Germinal center (tissue), 1 donor: ENCODE measurements at places on chromosomes 6 and 20.
A peak's percentile ranks its signal among the peaks of the same experiment; 100 is the strongest.

- DNase-seq, result no peak
Observed at GRCh38 chr6:149097794-149098193, 219.7 kb upstream of the TAB2 start.

DNA sequence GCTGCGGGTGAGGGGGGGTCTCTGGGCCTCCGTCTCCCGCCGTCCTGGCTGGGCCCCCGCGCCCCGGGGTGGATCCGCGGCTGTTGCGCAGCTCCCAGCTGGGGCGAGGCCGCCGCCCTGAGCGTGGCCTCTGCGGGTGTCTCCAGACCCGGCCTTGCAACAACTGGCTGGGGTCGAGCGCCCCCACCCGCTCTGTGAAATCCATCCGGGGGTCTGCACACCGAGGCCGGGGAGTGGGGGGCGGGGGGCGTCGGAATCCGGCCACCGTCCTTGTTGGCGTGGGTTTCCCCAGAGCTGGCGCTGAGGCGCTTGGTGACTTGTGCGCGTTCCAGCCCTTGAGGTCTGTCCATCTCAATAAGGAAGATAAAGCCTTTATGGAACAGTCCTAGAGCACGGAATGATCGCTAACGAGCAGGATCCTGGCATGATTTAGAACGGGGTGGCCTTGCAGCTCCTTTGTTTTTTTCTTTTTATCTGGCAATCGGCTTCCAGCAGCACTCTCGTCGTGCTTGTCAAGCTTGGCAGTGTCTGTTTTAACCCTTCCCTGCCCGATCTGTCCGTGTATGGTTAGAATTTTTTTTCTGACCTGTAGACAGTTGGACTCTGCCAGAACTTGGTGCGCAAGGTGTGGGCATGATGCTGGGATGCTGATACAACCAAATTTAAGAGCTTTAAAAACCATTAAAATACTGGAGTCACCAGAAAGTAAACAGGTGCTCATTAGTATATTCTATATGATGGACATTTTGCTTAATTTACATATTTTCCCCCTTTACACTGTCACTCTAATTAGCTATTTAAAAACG lies 675 bp downstream of the DSTN start:
- peak; percentile 45 for DNase-seq

DNA sequence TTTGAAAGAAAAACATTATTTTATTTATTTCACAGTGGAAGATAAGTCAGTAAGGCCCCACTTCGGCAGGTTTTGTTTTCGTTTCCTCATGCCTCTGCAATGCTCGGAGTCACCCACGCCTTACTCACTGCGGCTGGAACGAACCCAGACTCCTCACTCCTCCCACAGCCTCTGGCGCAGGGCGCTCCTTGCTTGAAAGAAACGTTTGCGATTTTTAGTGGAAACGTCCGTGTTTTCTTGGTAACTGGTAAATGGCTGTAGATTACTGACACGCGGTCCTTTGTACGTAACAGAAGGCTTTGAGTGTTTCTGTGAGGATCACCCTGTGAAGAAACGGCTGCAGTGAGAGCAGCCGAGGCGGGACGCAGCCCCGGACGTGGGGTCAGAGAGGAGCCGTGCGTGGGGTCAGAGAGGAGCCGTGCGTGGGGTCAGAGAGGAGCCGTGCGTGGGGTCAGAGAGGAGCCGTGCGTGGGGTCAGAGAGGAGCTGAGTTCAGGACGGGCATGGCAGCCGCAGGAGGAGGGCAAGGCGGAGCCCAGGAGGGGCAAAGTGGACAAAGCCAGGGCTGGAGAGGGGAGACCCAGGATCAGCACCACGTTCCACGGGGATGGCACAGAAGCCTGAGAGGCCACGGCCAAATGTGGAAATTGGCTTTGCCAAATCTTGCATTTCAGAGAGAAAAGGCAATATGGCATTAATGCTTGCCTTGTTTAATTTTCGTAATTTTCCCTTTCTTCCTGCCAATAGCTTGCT lies 198.6 kb upstream of the THBS2 start:
- DNase-seq, result no peak

DNA sequence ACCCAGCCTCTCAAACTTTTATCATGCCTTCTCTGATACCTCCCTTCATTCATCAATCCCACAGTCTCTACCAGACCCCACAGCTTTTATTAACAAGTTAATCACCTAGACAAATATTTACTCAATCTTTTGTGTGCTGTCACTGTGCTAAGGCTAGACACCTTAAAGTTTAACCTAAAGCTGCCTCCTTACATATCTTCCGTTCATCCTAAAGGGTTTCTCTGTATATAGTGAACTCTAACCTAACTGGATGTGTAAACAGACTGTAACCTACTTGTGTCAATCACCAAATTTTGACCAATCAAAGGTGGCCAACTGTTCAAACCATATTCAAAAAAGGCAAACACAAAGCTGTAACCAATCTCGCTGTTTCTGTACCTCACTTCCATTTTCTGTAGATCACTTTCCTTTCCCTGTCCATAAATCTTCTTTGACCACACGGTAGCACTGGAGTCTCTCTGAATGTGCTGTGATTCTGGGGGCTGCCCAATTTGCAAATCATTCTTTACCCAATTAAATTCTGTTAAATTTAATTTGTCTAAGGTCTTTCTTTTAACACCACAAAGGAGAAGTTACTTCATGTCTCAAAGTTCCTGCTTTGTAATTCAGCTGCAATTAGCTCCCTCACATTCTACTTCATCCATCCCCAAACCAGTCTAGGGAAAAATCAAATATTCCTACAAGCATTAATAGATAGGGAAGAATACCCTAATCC lies 72.5 kb downstream of the ARHGAP18 start:
- no peak for DNase-seq

DNA sequence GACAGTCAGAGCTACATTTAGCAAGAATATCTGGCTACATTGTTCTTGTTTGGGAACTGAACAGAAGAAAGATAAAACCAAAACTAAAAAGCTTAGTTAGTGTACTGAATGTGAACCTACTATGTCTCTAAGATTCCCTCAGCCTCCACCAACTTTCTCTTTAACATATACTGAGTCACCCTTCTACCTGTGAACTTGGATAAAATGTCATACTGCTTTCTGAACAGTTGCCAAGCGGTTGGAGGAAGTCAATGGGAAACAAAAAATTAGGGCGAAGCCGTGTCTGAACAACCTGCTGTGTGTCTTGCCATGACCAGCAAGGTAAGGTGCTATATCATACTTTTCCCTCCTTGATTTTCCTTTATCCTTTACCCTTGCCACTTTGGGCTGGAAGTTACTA lies 243.5 kb downstream of the BTBD9 start:
- no peak for DNase-seq

DNA sequence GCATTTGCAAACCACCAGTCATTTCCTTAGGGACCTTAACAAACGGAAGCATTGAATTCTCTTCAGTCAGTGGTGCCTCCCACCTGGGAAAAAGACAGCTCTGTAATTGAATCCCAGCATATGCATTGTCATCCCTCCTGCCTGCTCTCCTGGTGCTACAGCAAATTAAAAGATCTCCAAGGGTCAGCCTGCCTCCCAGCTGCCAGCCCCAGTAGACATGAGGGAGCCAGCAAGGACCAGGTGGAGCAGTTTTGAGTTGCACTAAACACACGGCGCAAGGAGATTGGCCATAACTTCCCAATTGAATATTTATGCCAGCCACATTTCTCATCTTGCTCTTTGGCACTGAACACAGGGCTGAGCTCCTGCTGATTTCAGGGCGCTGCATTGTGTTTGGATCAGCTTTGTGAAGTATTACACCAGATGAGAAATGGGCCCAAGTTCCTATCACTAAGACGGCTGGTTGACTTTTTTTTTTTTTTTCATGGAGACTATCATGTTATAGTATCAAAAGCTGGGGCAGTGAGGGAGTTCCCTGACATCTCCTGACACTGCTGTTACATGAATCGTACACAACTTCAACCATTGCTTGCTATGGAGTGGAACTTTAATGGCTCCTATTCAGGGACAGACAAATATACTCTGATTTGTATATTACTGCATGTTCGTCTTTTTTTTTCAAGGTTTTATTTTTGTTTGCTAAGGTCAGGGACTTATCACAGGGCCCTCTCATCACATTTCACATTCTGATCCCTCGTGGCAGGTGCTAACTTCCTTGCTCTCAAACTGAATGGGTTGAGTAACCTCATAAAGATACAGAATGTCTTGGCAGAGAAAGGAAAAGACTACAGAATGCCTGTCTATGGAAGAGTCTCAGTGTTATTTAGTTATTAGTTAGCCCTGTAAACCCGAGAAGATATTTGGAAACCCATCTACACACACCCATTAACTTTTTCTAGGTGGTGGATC lies 191.1 kb downstream of the EYA4 start:
- no peak for DNase-seq

DNA sequence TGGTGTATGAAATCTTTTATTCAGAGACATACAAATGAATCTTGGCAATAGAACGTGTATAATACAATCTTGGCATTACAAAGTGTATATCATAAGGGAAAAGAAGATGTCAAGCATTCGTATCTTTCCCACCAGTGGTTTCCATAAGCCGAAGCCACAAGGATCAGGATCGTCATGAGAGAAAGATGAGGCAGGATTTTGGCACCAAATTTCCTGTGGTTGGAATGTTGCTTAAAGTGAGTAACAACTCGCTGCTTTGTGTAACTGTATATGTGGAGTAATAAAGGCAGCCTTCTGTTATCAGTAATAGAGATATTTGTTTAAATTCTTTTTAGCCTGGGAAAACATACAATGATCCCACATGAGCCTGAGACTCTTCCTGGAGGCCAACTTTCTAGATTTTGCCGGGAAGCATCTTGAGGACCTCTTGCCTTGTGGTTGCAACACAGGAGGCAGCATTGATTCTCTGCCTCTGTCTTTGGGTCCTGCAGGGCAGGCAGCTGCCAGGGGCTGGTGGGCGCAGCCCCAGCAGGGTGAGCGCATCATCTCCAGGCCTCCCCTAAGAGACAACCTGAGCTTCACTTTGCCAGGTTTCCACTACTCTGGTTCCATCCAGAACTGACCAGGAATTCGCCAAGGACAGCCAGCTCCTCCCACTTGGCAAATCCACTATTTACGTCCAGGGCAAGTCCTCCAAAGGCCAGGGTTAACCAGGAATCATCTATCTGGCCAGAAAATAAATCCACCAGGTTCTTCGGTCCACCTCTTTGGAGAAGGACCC lies 230.9 kb upstream of the SULF2 start:
- no peak for DNase-seq

DNA sequence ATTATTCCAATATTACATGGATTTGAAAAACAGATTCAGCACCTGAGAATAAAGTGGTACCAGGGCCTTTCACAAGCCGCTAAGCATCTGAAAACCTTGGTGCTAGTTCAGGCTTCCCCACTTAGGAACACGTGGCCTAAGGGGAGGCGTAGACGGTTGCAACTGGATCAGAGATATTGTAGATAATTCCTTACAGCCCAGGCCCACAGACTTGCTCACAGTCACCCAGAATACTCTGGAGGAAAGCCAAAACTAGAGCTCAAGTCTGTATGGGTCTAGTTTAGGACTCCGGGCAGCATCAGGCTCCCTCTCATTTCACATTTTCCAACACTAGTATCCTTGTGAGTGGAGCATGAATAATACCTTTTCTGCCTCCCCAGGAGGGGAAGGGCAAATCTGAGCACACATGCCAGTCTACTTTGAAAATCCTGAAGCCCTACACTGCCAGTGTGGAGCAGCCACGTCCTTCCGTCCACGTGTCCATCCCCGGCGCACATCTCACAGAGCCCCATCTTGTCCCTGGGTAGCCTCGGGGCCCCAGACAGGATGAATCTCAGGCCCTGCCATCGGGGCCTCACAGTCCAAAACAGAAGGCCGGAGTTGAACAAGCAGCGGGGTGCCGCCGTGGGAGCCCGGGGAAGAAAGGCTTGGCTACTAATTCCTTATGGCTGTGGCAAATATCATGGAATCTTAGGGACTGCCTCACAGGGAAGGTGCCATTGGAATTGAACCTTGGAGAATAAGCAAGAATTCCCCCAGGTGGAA lies 299.3 kb downstream of the NRN1 start:
- no peak for DNase-seq

- no peak for DNase-seq
Observed at GRCh38 chr6:62429781-62430180, 143.8 kb upstream of the KHDRBS2 start.

GRCh38 chr6:74578339-74578738 lies 627.5 kb downstream of the COL12A1 start:
- DNase-seq, result no peak

DNA sequence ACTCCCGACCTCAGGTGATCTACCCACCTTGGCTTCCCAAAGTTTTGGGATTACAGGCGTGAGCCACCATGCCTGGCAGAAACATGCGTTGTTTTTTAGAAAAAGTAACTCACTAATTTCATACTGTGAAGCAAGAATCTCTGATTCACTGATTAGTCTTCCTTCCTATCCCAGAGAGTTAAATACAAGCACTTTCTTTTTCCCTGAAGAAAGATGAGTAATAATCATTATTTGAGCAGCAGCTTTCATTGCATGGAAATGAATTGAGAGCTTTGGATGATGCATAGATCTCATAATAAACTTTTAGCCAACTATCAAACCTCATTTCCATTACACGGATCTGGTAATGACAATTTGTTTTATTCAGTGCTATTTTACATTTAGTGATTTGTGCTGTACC lies 892.5 kb upstream of the EYS start:
- no peak for DNase-seq

DNA sequence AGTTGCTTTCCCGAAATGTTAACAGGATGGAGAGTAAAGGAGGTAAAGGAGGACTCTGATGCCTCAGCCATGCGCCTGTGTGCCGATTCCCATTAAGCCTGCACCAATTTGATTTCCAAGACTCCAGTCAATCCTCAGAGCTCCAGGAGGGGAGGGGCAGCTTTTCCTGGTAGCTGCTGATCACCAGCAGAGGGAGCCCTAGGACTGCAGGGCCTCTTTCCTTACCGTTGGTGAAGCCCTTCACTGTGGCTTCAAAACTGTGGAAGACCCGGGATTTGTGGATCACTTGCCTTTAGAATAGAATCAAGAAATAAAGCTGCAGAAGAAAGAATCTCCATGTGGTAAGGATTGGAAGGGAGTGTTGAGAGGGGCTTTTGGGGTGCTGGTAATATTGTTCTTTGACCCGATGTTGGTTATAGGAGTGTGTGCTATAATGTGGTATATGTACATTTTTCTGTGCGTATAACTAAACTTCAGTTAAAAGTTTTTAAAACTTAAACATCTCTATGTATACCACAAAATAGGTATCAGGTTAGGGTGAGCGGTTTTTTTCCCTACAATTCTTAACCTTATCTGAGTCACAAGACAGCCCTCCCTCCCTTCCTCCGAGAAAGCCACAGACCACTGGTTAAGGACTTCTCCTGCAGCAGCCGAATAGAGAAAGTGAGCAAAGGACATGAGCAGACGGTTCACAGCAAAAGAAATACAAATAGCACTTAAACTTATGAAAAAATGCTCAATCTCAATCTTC lies 6.9 kb upstream of the OSER1 start:
- DNase-seq, result peak; percentile 35

DNA sequence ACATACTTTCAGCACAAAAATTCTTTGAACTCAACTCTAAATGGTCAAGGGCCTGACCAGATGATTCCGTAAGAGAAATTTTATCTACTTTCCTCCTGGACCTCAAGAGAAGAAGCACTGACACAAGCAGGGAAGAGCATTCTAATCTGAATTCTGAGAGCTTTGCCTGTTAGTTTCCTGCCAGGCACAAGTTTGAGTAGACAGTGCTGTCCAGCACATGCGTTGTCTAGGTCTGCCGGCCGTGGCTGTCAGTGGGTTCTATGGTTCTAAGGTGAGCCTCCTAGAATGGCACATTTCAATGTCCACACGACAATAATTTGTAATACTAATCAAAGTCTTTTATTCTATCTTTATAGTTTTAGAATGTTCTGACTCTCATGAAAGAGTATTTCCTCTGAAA lies 91.9 kb downstream of the RFPL4B start:
- DNase-seq, result no peak

GRCh38 chr6:105995391-105995865 lies 90.7 kb upstream of the PRDM1 start:
- DNase-seq, result no peak
